PC-3 (cell line): ENCODE measurements at places on chromosomes 3 and 15. TPM values are rescaled to one million over a fixed set of nuclear protein-coding genes. Genes with fewer than 3 reads are reported as not detected.

- no peak for DNase-seq
Observed at GRCh38 chr3:37240170-37240945, 66.0 kb upstream of the LRRFIP2 start.

DNA sequence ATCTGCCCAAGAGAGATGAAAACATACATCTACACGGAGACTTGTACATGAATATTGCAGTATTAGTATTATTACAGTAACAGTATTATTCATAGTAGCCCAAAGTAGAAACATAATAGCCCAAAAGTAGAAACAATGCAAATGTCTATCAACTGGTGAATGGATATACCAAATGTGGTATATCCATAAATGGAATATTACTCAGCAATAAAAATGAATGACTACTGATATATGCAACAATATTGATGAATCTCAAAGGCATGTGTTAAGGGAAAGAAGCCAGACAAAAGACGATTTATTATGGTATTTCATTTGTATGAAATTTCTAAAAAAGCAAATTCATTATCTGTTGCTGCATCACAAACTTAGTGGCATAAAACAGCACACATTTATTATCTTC is 23.5 kb upstream of the ZNF639 start:
- no peak for DNase-seq

DNA sequence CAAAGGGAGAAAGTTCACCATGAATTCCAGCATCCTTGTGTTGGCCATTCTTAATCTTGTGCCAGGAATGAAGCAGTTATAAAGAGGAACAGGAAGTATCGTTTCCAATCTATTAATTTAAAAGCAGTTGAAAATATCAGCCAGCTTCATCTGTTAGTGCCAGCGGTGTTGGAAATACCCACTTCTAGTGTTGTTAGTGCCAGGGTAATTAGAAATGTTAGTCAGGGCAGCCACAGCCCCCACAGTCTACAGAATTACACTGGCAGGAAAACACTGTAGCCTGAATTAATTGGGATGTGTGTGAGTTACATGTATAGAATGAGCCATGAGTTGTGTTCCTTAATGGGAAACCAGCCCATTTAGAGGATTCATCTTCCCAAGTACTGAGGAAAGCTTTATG is 127.8 kb downstream of the GHSR start:
- no peak for DNase-seq

- peak; percentile 6 for DNase-seq
Observed at GRCh38 chr3:56415652-56416051, 52.6 kb downstream of the ERC2 start.

Gene ZBED2
- 0.35 and 0.69 TPM in 2 replicates for total RNA-seq

Gene ANKUB1
- total RNA-seq = not detected in 2 replicates

Gene FBXL22
- 0.46 and 2.0 TPM in 2 replicates for total RNA-seq
